Central memory CD8-positive, alpha-beta T cell (primary cell): ENCODE measurements at places on chromosomes 1 and 21.

GRCh38 chr1:145891143-145891542 lies 5.5 kb upstream of the ANKRD35 start:
- H3K4me3 ChIP-seq, result no peak overlapping the region
- H3K4me1 ChIP-seq, result no peaks in the 10 kb centered on the region
- peaks cover 2% of the 10 kb centered on the region for H3K36me3 ChIP-seq
- no peak overlapping the region for H3K27ac ChIP-seq
- no peak for DNase-seq

DNA sequence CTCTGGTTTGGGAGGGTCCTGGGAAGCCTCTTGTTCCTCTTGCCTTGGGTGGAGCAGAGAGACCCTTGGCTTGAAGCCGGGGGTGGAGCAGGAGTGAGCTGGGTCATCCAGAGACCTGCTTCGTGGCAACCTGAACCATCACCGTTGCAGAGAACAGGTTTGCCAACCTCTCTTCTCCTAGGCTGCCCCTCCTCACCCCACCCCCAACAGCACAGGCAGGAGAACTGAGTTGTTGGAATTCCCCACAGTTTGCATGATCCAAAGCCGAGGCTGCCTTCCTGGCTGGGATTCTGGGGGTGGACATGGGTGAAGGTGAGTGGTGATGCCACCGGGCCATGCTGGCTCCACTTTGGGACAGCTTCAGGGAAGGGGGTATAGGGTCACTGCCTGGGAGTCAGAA lies 2.2 kb downstream of the WNT4 start:
- H3K36me3 ChIP-seq, result peaks cover 4% of the 10 kb centered on the region
- H3K4me3 ChIP-seq, result no peak overlapping the region
- peaks cover 44% of the 10 kb centered on the region for H3K27me3 ChIP-seq
- no peak overlapping the region for H3K27ac ChIP-seq
- DNase-seq, result no peak

- DNase-seq, result no peak
- H3K4me3 ChIP-seq, result no peak overlapping the region
- no peaks in the 10 kb centered on the region for H3K4me1 ChIP-seq
- no peaks in the 10 kb centered on the region for H3K36me3 ChIP-seq
- H3K27me3 ChIP-seq, result peaks cover 69% of the 10 kb centered on the region
Observed at GRCh38 chr21:41778930-41779600, 12.2 kb upstream of the RIPK4 start.

DNA sequence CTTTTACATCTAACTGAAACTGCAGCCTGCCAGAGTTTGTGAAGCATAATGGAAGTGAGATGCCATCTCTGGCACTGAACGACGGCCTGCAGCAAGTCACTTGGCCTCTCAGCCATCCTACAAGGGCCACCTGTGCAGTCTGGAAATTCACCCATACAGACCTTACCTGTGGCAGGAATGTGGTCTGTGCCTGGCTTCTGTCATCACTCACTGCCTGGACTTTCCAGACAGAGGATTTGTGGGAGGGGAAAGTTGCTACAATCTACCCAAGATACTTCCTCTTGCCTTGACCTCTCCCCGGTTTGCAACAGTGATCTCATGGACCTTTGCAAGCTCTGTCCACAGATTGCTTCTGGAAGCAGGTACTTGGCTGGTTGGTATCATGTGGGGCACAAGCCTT lies 58.4 kb upstream of the ATP1B1 start:
- H3K27me3 ChIP-seq, result no peaks in the 10 kb centered on the region
- DNase-seq, result no peak
- no peaks in the 10 kb centered on the region for H3K36me3 ChIP-seq

GRCh38 chr1:179995576-179995975 lies 41.0 kb downstream of the CEP350 start:
- H3K4me3 ChIP-seq, result no peak overlapping the region
- no peaks in the 10 kb centered on the region for H3K27me3 ChIP-seq
- peaks cover 23% of the 10 kb centered on the region for H3K4me1 ChIP-seq
- DNase-seq, result no peak
